ENCODE measurements at places on chromosomes 12 and 14. TPM values are rescaled to one million over a fixed set of nuclear protein-coding genes. Genes with fewer than 3 reads are reported as not detected.

DNA sequence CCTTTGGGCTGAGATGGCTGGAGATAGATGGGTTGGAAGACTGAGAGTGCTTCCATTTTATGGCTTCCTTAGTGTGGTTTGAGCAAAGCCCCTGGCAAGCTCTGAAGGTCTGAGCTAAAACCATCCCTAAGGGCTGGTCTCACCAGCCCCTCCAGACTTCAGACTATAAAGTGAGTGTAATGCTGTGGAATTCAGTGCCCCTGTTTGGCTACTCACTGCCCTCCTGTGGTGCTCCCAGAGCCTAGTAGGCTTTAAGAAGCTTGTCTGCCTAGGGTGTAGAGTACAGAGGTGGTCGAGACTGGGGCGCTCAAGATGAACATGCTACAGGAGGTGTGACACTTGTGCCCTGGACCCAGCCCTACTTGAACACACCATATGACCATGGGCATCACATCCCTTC is 246.7 kb upstream of the FKBP4 start:
- no peak for DNase-seq

DNA sequence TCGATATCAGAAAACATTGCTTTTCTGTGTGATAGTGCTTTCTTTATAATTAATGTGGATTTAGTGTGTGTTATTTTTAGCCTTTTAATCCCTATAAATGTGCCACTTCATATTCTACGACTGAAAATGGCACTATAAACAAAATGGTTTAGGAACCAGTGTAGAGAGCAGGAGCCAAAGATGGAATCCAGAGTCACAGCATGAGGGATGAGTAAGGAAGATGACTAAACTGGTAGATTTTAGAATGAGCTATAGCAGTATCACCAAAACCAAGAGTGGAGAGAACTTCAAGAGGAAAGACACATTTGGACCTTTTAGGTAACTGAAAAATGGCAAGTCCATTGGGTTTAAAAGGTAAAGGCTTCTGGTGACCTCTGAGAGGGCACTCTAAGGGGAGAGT is 887.2 kb downstream of the NRXN3 start:
- no peak for DNase-seq

DNA sequence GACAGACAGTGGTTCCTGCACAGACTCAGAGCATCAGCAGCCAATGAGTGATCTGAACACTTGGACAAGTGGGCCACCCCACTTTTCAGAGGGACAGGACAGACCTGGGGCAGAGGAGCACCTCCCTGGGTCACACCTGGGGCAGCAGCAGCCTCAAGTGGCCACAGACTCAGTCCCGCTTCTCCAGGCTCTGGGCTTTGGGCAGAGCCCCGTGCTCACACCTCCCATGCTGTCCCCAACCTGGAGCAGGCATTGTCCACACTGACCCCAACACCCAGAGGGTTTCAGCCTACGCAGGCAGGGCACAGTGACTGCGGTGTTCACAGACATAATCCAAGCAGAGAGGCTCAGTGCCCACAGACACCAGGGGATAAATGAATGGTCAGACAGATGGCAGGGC is 135.5 kb upstream of the SFSWAP start:
- no peak for DNase-seq

- DNase-seq, result no peak
These were observed 72.5 kb upstream of the MYF6 start for GRCh38 chr12:80634903-80635302.

DNA sequence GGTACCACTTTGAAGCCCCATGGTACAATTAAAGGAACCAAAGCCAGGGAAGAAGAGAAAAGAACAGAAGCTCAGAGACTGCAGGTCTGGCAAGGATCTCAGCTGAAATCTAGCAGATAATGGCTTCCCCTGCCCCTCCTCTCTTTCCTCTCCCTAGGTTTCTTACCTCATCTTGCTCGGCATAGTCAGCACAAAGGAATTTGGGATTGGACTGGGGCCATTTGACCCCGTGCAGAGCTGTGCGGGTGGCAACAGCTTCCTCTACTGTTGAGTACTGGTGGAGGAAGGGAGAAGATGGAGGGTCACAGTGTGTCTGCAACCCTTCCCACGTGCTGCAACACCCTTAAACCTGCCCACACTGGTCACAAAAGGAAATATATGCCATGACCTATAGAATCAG is 4.7 kb upstream of the CDH24 start:
- DNase-seq, result no peak

DNA sequence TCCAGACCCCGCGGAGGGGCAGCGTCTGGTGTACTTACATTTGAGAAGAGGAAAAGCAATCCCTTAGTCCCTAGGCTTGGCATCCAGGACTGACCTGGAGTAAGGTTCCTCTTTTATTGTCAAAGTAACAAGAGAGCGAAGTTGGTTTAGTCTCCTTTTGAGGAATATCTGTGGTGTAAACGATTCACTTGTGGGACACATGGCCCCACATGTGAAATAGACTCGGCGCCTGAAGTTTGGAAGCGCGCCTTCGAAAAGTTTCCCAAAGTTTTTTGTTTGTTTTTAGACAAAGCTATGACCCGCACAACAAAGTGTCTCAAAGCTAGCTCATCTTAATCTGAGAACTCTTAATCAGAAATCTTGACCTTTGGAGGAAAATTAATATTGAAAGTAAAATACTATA is 744 bp downstream of the STYX start:
- DNase-seq, result no peak

DNA sequence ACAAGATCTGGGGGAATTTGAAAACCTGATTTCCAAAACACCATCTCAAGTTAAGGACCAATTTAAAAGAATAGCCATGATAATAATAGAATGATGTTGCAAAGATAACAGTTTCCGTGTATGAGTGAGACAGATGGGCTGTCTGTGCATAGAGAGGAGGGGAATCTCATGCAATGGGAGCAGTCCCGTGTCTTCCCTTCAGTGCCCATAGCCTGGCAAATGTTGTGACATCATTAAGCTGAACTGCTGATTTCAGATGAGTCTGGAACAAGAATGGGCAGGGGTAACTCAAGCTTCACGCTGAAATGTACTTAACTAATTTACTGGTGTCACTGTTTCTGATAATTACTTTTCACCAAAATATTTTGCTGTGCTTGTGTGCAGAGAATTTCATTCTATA is 454.0 kb downstream of the FOXG1 start:
- DNase-seq, result no peak

The MGP gene
- total RNA-seq, result 0.38 TPM

The TCTN1 gene
- total RNA-seq, result 4.7 TPM

- DNase-seq, result no peak
These were observed 19.4 kb upstream of the EVL start for GRCh38 chr14:100045642-100046344.

DNA sequence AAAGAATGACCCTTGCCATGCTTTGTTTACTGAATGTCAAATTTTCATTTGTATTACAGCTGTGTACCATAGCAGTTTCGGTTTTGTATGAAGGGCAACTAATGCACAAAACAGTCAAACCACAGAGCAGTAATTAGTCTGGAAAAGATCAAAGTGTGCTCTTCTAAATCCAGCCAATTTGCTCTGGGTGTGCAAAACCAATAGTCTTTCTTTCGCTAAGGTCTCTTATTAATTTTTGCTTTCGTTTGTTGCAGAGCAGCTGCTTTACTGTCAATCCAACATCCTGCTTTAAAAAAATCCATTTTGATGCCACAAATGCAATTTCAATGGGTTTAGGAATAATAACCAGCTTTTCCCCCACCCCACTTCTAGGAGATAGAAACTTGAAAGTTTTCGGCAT is 114.2 kb downstream of the BRMS1L start:
- no peak for DNase-seq

The NKX2-1 gene
- total RNA-seq, result not detected

The IGF1 gene
- not detected for total RNA-seq

DNA sequence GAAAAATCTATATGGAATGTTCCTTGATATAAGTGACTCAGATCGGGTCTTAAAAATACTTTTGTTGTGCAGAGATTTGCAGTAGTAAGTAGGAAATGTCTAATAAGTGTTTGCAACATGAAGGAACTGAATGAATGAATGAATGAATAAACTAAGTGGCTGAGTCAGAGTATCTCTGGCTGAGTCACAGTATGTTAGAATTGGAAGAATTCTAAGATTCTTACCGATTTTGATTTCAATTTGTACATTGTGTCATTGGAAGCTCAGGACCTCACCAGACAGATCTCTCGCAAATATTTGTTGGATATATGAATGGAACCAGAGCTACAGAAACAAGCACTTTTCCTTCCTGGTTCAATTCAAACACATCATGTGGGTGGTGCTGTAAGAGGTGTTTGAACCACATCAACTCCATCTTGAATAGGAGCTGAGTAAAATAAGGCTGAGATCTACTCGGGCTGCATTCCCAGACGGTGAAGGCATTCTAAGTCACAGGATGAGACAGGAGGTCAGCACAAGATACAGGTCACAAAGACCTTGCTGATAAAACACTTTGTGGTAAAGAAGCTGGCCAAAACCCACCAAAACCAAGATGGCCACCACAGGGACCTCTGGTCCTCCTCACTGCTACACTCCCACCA is 123.9 kb upstream of the FOXN3 start:
- DNase-seq, result no peak

The SIX6 gene
- total RNA-seq, result not detected

DNA sequence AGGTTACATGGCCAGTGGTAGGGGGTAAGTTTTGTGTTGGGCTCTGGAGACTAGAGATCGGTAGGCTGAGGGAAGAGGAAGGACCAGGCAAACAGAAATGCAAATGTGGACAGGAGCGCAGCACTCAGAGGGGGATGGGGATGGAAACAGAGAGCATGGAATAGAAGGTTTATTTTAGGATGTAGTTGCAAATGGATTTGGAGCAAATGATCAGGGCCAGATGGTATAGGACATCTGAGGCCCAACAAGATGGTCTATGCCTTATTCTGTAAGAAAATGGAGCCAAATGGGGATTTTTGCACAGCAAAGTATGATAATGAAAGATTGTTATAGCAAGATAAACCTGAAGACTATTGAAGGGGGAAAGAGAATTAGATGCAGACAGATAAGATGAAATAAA is 102.5 kb upstream of the PTPRB start:
- DNase-seq, result no peak

- DNase-seq, result no peak
These were observed 251.2 kb downstream of the ACSS3 start for GRCh38 chr12:81329085-81329484.

- DNase-seq, result no peak
These were observed 39.4 kb upstream of the BEGAIN start for GRCh38 chr14:100626614-100627013.

- DNase-seq, result no peak
These were observed 35.1 kb downstream of the WASHC3 start for GRCh38 chr12:102026728-102027127.

DNA sequence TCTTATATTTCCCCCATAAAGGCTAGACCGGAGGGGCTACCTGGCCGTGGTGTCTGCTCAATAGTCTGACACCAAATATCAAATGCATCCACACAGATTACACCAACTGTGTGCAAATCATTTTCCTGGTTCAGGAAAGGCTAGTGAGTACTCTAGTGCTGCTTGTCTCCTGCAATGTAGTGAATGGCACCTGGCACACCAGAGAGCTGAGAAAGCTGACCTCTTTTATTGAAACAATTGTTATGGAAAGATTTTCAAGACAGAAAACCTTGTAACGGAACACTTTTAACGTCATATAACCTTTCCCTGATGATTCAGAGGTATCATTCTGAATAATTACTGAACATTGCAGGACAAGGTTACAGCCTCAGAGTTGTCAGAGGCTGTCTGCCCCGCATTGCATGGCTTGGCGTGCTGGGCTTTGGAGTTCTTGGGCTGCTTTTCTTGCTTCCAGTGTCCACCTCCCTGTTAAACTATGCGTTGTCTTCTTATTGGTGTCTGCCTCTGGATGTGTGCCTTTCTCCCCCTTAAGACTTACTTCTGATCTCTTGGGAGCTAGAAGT is 40.7 kb upstream of the HDAC7 start:
- no peak for DNase-seq

The DDN gene
- 1.3 TPM for total RNA-seq

DNA sequence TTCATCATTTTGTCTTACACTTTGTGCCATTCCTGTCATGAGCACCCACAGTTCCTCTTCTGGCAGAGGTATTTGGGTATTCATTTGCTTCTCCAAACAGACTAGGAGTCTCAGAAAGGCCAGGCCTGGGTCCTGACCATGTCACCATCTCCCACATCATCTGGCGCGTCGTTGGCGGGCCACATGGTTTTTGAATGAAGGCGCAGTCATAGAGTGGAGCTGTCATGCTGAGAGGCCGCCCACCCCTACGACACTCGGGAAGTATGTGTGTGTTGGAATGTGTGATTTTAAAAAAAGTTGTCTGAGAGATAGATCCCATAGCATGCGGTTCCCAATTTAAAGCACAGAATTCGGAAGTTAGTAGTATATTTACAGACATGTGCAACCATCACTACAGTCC is 15.6 kb upstream of the TTC7B start:
- no peak for DNase-seq

DNA sequence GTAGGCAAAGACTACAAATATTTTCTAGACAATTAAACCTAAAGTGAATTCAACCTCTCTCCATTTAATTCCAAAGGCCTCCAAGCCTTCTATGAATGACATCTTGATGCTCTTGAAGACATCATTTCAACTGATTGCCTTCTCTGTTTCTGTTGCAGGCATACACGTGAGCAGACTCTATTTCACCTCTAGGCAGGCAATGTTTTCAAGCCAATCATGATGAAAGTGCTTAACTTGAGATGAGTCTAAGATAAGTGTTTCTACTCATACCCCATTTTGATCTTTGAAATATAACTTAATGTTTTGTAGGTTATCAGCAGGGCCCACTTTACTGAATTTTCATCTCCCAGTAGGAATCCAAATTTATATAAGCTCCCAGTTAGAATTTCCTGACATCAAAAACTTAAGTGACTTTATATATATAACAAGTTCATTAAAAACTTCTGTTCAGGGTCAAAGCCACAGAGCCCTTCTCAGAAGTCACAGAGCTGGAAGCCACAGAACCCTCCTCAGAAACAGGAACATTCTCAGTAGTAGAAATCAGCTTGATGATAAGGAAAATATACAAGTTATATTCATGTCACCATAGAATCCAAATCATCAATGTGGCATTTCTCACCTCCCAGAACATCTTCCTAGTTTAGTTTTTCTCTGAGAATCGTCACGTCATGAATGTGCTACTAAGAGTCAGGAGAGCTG is 108.5 kb downstream of the PHLDA1 start:
- DNase-seq, result no peak

GRCh38 chr14:71741241-71741640 is 191.0 kb upstream of the RGS6 start:
- no peak for DNase-seq

DNA sequence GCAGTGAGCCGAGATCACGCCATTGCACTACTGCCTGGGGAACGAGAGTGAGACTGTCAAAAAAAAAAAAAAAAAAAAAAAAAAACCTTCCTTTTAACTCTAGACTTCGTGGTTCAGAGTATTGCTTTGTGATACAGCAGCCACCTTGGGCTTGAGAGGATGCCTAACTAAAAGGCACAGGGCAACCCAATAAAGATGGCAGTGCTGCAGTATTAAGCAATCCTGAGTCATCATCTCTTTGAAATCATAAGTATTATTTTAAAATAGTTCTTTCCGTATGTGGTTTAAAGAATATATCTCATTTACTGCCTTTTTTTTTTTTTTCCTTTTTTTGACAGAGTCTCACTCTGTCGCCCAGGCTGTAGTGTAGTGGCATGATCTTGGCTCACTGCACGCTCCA is 116.1 kb downstream of the PLEKHA5 start:
- no peak for DNase-seq

The CLEC2D gene
- total RNA-seq, result 188 TPM

Measured in CD8-positive, alpha-beta T cell (primary cell).